ENCODE measurements at places on chromosomes 12 and 14.

GRCh38 chr14:22143363-22143762 is 445.7 kb downstream of the DAD1 start:
- no peak for DNase-seq

- no peak for DNase-seq
Measured at GRCh38 chr12:49552425-49552824, 13.6 kb downstream of the KCNH3 start.

DNA sequence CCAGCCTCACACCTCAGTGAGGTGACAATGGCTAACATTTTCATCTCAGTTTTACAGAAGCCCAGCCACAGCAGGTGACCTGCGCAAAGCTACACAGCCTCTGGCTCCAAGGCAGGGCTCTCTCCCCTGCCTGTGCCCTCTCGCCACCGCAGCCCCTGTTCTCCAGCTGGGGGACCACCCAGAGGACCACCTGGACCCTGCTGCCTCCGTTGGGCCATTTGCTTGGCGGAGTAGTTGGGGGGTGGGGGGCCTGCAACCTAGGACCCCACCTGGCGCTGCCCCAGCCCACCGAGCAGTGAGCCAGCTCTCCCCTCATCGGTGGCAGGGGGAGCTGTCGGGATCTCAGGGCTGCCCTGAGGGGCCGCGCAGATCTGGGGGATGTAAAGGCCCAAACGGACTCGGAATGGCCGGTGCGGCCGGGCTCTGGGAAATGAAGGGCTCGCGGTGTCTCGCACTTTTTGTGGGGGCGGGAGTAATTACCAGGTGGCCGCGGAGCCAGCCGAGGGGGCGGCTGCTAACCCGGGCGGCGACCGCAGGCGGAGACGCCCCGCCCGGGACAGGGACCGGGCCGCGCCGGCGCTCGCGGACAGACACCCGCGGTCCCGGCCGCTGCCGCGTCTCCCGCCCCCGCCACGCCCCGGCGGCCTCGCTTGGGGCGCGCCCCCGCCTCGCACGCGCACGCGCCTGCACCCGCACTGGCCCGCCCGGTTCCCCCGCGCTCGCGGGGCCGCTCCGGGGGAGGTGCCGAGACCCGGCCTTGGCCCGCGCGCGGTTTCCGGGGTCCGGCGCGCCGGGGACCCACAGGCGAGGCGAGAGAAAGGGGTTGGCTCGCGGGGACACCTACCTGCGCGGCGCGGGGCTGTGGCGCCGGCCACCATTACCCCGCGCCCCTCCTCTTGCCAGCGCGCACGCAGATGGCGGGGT is 8.6 kb upstream of the GPR68 start:
- DNase-seq, result peak; percentile 49

- no peak for DNase-seq
Measured at GRCh38 chr14:102493585-102493984, 16.0 kb downstream of the ANKRD9 start.

DNA sequence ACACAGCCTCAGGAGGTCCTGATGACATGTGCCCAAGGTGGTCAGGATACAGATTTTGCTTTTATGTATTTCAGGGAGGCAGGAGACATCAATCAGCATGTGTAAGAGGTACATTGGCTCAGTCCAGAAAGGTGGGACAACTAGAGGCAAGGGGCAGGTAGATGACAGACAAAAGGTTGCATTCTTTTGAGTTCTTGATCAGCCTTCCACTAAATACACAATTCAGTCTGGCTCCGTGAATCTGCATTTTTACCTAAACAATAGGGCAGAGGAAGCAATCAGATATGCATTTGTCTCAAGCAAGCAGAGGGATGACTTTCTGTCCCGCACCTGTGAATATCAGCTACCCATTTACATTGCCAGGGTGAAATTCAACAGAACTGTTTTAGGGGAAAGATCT is 178.6 kb downstream of the KSR2 start:
- DNase-seq, result no peak

GRCh38 chr14:48526307-48526706 is 850.9 kb upstream of the MDGA2 start:
- DNase-seq, result no peak

DNA sequence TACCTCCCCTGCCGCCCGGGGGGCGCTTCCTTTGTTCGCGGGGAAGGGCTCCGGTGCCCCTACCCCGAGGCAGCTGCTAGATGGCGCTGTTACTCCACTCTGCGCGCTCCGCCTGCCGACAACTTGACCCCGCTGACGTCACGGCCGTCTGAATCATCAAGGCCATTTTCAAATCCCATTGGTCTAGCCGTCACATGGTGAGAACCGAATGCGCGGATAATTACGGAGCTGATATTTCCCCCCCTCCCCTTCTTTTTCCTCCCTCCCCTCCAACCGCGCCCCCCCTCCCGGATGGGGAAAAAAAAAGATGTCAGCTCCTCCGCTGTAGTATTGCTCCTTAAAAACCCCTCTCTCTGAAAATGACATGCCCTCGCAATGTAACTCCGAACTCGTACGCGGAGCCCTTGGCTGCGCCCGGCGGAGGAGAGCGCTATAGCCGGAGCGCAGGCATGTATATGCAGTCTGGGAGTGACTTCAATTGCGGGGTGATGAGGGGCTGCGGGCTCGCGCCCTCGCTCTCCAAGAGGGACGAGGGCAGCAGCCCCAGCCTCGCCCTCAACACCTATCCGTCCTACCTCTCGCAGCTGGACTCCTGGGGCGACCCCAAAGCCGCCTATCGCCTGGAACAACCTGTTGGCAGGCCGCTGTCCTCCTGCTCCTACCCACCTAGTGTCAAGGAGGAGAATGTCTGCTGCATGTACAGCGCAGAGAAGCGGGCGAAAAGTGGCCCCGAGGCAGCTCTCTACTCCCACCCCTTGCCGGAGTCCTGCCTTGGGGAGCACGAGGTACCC is at the start of gene HOXC10:
Gene HOXC10, plus strand, starts transcription at position 246 of the 791 bp plus-strand sequence. Its CDS starts 114 bp downstream, at position 360.
- DNase-seq, result no peak

DNA sequence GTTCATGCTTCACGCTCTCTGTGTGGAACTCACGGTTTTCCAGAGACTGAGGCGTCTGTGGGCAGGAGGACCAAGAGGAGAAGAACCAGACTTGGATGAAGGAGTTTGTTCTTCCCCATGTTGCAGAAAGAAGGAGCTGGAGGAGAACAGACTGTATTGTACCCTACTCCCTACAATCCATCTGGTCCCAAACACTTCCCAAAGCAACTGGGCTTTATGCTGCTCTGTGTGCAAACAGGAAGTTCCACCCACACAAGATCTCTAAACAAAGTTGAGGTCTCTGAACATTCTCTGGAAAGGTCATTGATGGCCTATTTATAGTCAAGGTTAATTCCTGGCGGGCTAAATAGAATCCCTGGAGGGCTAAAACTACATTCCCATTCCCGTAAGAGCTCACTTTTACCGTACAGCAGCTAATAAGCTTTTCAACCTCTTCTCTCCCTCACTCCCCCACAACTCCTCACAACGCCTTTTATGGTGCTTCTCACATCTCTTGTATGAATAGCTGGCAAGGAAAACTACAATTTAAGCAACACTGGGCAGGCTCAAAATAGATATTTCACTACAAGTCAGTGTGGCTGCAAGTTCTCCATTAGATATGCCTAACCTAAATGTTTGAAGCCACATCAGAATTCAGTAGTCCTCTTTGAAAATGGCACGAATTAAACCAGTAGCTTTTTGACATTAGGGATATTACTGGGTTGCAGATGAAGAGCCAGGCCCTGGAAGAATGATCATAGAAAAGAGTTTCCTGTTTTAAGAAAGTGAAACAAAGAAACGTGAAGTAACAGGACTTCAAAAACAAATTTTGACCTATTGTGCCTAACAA is at the start of gene A2M:
Gene A2M, minus strand, starts transcription at position 189 of the 829 bp plus-strand sequence. Its CDS starts 70 bp downstream, at position 119.
- no peak for DNase-seq

GRCh38 chr14:93916498-93916897 is 10.6 kb upstream of the FAM181A start:
- DNase-seq, result no peak

- no peak for DNase-seq
Measured at GRCh38 chr14:101501341-101501740, 60.0 kb upstream of the DIO3 start.

GRCh38 chr14:77316872-77317301 is 3.8 kb downstream of the POMT2 start:
- no peak for DNase-seq

- DNase-seq, result no peak
Measured at GRCh38 chr12:44663291-44663690, 212.8 kb downstream of the NELL2 start.

- DNase-seq, result no peak
Measured at GRCh38 chr14:97196336-97196735, 399.2 kb downstream of the VRK1 start.

- no peak for DNase-seq
Measured at GRCh38 chr12:84562331-84562730, 350.3 kb downstream of the SLC6A15 start.

DNA sequence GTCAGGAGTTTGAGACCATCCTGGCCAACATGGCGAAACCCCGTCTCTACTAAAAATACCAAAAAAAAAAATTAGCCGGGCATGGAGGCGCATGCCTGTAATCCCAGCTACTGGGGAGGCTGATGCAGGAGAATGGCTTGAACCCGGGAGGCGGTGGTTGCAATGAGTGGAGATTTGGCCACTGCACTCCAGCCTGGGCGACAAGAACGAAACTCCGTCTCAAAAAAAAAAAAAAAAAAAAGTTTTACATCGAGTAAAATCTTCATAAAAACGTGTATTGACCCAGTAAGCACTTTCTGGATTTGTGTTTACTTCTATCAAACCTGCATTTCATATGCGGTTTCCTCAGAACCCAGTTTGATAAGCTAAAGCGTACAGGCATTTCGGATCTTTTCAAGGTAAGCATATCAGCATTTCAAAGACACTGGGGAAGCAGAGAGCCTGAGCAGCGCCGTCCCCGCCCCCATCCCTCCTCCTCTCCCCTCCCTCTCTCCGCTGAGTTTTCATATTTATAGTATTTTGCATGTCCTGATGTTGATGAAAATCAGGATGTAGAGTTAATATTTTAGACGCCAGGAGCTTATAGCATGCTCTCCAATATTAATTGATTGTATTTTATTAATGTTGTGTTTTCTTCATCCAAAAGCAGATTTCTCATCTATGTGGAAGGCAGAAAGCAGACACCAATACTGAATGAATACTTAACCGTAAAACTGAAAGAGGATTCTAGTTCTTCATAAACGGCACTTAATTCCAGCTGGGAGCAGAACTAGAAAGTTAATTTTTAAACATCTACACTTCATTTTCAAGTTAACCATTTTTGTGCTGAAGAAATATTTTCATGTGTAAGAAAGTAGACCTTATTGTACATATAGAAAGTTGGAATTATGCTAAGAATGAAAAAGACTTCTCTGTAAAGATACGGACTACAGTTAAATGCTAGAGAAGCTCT is 9.2 kb upstream of the HIP1R start:
- DNase-seq, result no peak

DNA sequence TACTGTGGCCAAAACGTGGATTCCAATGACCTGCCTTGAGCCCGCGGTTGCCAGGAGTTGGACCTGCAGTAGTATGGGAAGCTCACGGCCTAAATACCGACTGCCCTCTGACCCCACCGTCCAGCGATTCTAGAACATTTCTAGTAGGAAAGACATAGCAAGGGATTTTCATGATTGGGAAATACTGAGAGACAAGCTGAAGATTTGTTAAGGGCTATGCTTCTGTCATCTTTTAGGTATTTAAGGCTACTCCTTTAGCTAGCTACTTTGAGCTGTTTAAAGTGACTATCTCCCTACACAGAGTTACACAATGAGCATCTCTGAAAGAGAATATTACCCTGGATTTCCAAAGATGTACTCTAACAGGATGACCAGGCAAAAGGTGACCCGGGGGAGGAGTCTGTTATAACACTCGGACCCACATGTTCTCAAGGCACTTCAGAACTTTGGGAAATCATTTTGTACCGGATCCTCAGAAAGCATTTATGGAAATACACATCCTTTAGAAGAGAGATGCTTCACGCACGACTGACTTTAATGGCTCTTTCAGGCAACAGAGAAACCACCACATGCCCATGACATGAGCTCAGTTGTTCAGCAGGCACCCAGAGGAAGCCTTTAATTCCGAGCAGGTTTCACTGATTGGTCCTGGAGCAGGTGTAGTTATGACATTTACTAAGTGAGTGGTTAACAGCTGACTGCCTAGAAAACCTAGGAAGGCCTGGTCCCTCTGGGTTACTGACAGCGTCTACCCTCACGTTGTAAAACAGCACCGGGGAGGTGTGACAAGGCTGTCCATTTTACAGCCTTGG is 4.2 kb downstream of the BAG5 start:
- no peak for DNase-seq

DNA sequence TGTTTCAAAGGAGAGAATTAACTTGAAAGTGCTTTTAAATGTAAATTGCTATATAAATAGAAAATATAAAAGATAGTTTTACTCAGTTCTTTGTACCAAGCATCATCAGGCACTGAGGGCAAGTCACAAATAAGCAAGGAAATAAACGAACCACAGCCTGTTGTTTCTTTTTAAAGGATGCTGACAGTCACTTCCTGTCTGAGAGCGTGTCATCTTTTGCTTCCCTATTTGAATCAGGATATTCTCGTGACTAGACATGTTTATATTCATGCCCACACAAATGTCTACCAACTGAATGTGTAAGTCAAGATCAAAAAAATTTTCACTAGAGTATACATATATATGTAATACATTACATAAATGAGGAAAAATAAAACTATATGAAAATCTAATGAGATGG is 31.4 kb upstream of the SLC2A13 start:
- DNase-seq, result peak; percentile 45

DNA sequence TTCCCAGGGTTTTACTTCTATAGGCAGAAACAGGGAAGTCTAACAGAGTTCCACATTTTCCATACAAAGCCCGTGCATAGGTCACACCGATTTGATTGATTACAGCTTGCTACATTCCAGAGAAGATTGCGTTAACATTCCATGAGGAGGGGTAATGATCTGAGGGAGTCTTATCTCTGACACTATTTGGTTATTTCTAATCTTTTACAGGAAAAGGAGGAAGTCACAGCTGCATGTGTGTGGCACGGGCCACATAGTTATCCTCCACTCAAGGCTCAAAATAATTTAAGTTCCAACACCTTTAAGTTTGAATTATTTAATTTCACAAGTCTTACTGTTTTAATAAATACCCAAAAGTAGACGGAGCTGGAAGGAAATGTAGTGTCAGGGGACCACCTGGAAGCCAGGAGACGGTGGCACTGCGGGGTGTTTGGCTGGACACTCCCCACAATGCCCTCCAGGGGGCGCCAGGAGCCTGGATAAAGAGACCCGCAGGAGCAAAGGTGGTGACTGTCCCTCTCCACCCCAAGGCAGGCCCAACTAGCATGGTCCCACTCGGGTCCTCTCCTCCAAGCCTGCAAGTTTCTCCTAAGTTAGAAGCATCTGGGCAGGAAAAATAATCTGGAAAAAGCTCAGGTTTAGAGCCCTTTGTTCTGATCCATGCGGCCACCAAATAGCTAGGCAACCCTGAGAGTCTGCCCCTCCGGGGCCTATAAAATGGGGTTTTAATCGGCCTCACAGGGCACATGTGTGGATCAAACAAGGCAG is 20.2 kb downstream of the KRT8 start:
- DNase-seq, result peak; percentile 63

- DNase-seq, result no peak
Measured at GRCh38 chr12:8991371-8992345, 2.3 kb downstream of the KLRG1 start.

GRCh38 chr12:127595506-127595905 is 671.5 kb upstream of the TMEM132C start:
- no peak for DNase-seq

GRCh38 chr14:82878951-82879350 is 1345.3 kb upstream of the SEL1L start:
- DNase-seq, result no peak

- DNase-seq, result no peak
Measured at GRCh38 chr12:56834886-56835285, 71.8 kb downstream of the HSD17B6 start.

All from naive B cell (primary cell).